ENCODE measurements at places on chromosomes 6 and 20. TPM values are rescaled to one million over a fixed set of nuclear protein-coding genes. Genes with fewer than 3 reads are reported as not detected.

GRCh38 chr6:79672631-79673111, 41.5 kb downstream of the SH3BGRL2 start:
- H3K4me1 ChIP-seq: peaks cover 23% of the 10 kb centered on the region
- H3K27ac ChIP-seq: no peak overlapping the region
- no peaks in the 10 kb centered on the region for H3K27me3 ChIP-seq
- no peaks in the 10 kb centered on the region for H3K36me3 ChIP-seq

- H3K27ac ChIP-seq: no peak overlapping the region
- no peaks in the 10 kb centered on the region for H3K4me1 ChIP-seq
- no peak for DNase-seq
- H3K27me3 ChIP-seq: no peaks in the 10 kb centered on the region
- H3K4me3 ChIP-seq: no peak overlapping the region
Observed at GRCh38 chr20:12028771-12029170, 111.1 kb downstream of the BTBD3 start.

DNA sequence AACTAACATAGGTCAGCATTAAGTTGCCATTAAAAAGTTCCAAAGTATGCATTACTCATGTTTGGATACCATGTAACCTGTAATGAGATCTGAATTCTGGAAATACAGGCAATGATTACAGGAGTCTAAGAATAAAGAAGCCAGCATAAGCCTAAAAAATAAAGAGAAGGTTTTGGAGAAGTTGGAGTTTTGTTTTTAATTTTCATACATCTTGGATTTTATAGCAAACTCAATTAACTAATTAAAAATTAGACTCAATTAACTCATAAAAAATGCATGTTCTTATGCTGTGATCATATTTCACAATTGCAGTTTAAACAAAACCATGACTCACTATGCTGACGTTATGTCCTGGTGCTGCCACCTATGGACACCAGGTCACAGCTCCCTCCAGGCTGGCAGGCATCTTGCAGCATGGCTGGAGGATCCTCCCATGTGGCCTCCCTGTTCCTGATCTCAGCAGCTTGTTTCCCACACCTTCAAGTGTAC, 648.8 kb upstream of the AGPAT4 start:
- DNase-seq: peak; percentile 16
- H3K27me3 ChIP-seq: no peaks in the 10 kb centered on the region
- H3K4me3 ChIP-seq: no peak overlapping the region
- no peaks in the 10 kb centered on the region for H3K4me1 ChIP-seq
- H3K27ac ChIP-seq: no peak overlapping the region

GRCh38 chr20:63284083-63284440, 8.9 kb upstream of the COL20A1 start:
- H3K4me1 ChIP-seq: peaks cover 4% of the 10 kb centered on the region
- DNase-seq: peak; percentile 44
- no peaks in the 10 kb centered on the region for H3K27me3 ChIP-seq
- peaks cover 14% of the 10 kb centered on the region for H3K36me3 ChIP-seq

RFX6 gene
- not detected for total RNA-seq

- DNase-seq: no peak
- peaks cover 2% of the 10 kb centered on the region for H3K36me3 ChIP-seq
- H3K4me1 ChIP-seq: no peaks in the 10 kb centered on the region
- H3K27me3 ChIP-seq: no peaks in the 10 kb centered on the region
Observed at GRCh38 chr6:19181211-19181610, 656.0 kb upstream of the ID4 start.

ABHD16B gene
- total RNA-seq: not detected

DNA sequence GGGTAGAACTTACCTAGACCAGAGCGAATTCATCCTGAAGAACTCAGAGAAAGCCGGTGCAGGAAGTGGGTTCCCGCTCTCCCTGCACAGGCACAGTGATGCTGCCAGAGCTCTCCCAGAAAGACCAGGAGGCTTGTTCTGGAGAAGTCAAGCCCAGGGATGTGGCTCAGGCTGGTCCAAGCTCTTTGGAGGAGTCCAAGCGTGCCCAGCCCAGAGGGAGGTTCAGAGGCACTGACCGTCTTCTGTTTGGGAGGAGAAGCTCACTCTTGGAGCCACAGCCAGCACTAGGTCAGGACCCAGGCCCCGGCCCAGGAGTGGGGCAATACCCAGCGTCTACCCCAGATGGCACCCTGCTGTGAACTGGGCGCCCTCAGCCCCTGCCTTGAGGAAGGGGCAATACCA, 1.5 kb upstream of the PMEPA1 start:
- peak overlapping the region; percentile 78 for H3K4me3 ChIP-seq
- H3K27ac ChIP-seq: no peak overlapping the region

DNA sequence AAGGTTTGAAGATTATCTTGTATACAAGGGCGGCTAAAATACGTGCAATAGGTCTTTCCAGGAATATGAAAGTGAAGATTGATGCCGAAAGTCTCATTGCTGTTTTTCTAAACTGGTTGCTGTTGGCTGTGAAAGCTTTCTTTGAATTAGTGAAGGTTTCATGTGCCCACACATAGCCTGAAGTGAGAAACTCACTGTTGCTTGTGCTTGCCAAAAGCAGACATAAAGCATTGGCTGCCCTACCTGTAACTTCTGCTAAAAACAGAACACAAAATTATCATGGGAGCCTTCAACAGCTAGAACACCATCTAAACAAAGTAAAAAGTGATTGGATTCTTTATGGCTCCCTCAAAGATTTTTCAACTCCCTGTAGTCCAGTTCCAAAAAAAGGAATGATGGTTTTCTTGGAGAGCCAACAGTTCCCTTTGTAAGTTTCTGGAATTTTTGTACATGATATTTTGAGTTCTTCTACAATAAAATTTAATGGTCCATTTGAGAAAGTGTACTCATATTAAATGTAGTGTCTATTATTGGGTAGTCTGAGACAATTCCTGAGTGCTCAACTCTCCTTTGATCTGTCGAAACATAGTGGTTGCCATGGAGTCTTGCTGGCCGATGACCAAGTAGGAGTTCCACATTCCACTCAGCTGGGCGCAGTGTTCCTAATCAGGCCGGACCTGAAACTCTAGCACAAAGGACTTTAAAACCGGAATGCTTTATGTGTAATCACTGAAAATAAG, 68.5 kb downstream of the PLEKHG1 start:
- DNase-seq: no peak
- peaks cover 9% of the 10 kb centered on the region for H3K4me1 ChIP-seq
- no peaks in the 10 kb centered on the region for H3K27me3 ChIP-seq
- H3K27ac ChIP-seq: no peak overlapping the region
- no peak overlapping the region for H3K4me3 ChIP-seq

NOTCH4 gene
- total RNA-seq: 0.51 TPM

DNA sequence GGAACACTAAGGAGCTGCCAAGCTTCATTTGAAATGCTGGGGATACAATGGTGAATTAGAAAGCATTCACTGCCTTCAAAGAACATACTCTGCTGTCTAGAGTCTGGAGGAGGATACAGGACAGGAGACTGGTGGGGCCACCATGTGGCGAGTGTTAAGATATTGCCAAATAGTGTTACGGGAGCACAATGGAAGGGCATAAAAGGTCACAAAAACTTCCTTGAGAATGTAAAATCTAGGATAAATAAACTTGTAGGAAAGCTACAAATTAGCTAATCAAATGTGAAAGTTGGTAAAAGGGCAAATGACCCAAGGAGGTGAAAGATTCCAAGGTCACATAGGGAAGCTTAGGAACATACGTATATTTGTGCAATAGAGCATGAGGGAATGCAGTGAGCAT, 271.7 kb downstream of the RFPL4B start:
- H3K36me3 ChIP-seq: no peaks in the 10 kb centered on the region
- H3K27ac ChIP-seq: no peak overlapping the region

DNA sequence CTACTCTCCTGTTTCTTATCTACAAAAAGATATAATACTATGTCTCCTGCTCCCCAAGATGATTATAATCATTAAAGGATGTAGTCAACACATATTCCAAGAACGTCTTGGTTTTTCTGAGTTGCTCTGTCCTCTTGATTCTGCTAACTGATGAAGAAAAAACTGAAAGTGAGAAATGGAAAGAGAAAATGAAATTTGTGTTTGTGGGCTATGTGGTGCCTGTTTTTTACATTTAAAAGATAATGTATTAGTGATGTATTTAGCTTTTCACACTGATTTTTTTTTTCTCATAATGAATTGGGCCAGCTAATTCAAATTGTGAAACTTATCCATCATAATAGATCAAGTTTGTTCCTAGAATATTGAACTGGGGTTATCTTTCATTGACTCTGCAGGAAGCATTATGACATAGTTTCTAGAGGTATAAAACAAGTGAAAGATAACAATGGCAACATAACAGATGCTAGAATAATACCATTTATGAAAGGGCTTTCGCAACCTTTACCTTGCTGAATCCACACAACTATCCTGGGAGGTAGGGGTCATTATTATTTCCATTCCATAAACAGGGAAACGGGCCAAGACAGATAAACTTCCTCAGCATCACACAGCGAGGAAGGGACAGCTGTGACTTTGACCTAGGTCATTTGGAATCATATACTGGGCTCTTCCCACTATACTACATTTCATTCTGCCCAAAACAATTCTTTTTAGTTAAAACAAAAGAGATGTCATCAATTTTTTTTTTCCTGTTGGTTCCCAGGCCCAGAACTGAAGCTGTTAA, 336.7 kb downstream of the GJA1 start:
- H3K36me3 ChIP-seq: no peaks in the 10 kb centered on the region
- peaks cover 4% of the 10 kb centered on the region for H3K4me1 ChIP-seq
- H3K27ac ChIP-seq: no peak overlapping the region
- no peak overlapping the region for H3K4me3 ChIP-seq
- DNase-seq: no peak

GRCh38 chr6:142906945-142907470, 38.0 kb downstream of the HIVEP2 start:
- peak overlapping the region; percentile 79 for H3K4me3 ChIP-seq
- peak overlapping the region; percentile 93 for H3K27ac ChIP-seq
- H3K27me3 ChIP-seq: no peaks in the 10 kb centered on the region
- peaks cover 76% of the 10 kb centered on the region for H3K4me1 ChIP-seq
- DNase-seq: peak; percentile 43
- no peaks in the 10 kb centered on the region for H3K36me3 ChIP-seq

GRCh38 chr20:50586531-50587232, 76.5 kb downstream of the PTPN1 start:
- H3K4me1 ChIP-seq: peaks cover 3% of the 10 kb centered on the region
- no peak overlapping the region for H3K27ac ChIP-seq
- peaks cover 36% of the 10 kb centered on the region for H3K36me3 ChIP-seq

- no peak overlapping the region for H3K4me3 ChIP-seq
- no peaks in the 10 kb centered on the region for H3K4me1 ChIP-seq
- no peak overlapping the region for H3K27ac ChIP-seq
- DNase-seq: no peak
Observed at GRCh38 chr6:163083141-163083540, 331.4 kb upstream of the QKI start.

LY6G6F gene
- total RNA-seq: not detected

CALHM4 gene
- not detected for total RNA-seq

HLA-DMB gene
- 1.9 TPM for total RNA-seq

GRCh38 chr6:8651998-8652397, 216.7 kb upstream of the SLC35B3 start:
- no peak overlapping the region for H3K27ac ChIP-seq
- H3K4me1 ChIP-seq: no peaks in the 10 kb centered on the region
- H3K4me3 ChIP-seq: no peak overlapping the region
- DNase-seq: no peak
- H3K27me3 ChIP-seq: no peaks in the 10 kb centered on the region
- H3K36me3 ChIP-seq: no peaks in the 10 kb centered on the region

HSP90AB1 gene
- total RNA-seq: 1,671 TPM

- no peaks in the 10 kb centered on the region for H3K36me3 ChIP-seq
- H3K27ac ChIP-seq: no peak overlapping the region
- H3K4me1 ChIP-seq: no peaks in the 10 kb centered on the region
- no peak overlapping the region for H3K4me3 ChIP-seq
- peaks cover 2% of the 10 kb centered on the region for H3K27me3 ChIP-seq
Observed at GRCh38 chr6:139858429-139858828, 484.0 kb upstream of the CITED2 start.

- H3K4me3 ChIP-seq: no peak overlapping the region
- H3K36me3 ChIP-seq: no peaks in the 10 kb centered on the region
- DNase-seq: no peak
- H3K27ac ChIP-seq: no peak overlapping the region
Observed at GRCh38 chr6:17212546-17213371, 68.4 kb upstream of the RBM24 start.

DNA sequence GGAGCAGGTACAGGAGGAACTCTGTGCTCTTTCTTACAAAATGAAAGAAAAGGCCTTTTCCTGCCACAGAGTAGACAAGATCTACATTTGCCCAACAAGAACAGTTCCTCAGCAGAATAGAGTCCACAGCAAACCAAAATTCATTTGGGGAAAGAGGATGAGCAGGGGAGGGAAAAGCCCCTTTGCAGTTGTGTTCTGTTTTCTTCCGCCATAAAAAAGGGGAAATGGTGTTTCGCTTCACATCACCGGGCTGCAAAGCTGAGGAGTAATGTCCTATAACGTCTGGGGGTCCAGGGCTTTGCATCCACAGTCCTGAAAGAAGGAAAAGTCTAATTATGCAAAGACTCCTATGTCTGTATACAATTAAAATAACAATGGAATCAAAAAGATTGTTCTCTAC, at the start of gene GPR31:
Gene GPR31 (minus strand): TSS at position 118 of the 400 bp plus-strand sequence. CDS start 149 bp downstream, outside the sequence.
- no peak within 1 kb of the TSS for H3K4me3 ChIP-seq
- no peak for DNase-seq
- peaks cover 9% of the 10 kb centered on the region for H3K4me1 ChIP-seq
- H3K36me3 ChIP-seq: no peaks in the 10 kb centered on the region
- H3K27ac ChIP-seq: no peak within 1 kb of the TSS

- peaks cover 13% of the 10 kb centered on the region for H3K27me3 ChIP-seq
- no peak for DNase-seq
- H3K4me3 ChIP-seq: no peak overlapping the region
Observed at GRCh38 chr6:87944541-87944954, 103.1 kb upstream of the SPACA1 start.

CFB gene
- total RNA-seq: 0.76 TPM

THEMIS gene
- total RNA-seq: 11.5 TPM

DNA sequence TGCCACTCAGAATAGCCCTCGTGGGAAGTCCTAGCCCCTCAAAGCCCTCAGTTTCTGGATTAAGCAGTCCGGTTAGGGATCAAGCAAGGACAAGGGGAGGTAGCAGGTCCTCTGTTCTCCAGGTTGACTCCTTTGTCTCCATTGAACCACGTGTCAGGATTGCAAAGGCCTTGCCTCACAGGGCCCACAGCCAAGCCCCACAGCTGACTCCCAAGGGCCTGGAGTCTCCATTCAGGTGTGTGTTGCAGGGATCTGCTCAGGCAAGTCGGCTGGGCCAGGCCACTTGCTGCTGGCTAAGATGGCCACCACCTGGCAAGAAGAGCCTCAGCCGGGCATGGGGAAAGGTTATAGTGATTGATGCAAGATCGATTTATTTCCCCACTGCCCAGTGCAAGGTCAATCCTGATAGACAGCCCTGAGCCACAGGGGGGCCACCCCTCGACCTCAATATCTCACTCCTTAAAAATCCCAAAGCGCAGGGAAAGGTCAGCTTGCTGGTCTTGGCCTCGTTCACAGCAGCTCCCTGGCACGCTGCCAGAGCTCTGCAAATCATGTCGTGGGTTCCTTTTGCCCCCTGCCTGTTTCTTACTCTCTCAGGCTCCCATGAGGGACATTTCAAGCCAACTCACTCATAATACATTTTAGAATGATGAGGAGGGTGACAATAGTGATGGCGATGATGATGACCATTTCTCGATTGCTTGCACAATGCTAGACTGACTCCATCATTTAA, 75.9 kb downstream of the EDN3 start:
- peaks cover 9% of the 10 kb centered on the region for H3K27me3 ChIP-seq
- H3K36me3 ChIP-seq: no peaks in the 10 kb centered on the region
- H3K27ac ChIP-seq: no peak overlapping the region
- no peak for DNase-seq
- H3K4me1 ChIP-seq: no peaks in the 10 kb centered on the region

BMP2 gene
- total RNA-seq: not detected

CST2 gene
- not detected for total RNA-seq

Data from activated CD4-positive, alpha-beta memory T cell treated with anti-CD3 and anti-CD28 coated beads for 36 hours (primary cell).